ENCODE measurements at places on chromosomes 5 and 9.
A peak's percentile ranks its signal among the peaks of the same experiment; 100 is the strongest.

GRCh38 chr9:129194221-129194620 lies 16.2 kb upstream of the IER5L start:
- DNase-seq = no peak

- DNase-seq = no peak
Observed at GRCh38 chr9:33446240-33446945, 1.0 kb downstream of the AQP3 start.

GRCh38 chr9:136898483-136899100 lies 12.3 kb downstream of the TRAF2 start:
- no peak for DNase-seq

DNA sequence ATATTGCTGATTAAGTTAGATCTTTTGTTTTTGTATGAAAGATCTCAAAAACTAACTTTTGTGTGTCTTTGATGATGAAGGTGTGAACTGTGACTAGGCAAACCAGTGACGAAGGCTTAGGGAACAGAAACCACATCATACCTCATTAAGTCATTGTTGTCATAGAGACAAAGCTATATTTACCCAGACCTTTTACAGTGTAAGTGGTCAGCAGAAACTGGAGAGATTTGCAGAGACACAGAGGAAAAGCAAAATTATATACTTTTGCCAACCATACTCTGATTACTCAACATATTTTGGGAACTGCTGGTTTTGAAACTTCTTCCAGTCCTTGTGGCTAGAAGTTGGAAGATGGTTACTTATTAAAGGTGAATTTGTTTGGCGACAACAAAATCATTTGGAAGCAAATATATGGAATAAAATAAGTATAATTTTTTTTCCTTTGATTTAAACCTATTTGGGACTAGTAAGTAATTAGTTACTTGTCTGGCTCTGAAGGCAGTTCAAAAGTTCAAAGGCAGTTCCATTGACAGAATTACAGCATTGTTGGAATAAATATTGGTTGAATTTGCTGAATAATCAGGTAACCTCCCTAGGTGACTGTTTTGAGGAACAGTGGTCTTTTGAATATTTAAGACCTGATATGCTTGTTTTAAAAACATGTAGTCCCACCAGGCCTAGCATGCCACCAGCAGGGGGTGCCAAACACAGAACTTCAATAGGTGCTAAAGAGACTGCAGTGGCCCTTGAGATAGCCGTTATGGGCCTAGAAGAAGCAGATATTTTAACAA lies 103.8 kb downstream of the RPS23 start:
- DNase-seq = peak; percentile 69

DNA sequence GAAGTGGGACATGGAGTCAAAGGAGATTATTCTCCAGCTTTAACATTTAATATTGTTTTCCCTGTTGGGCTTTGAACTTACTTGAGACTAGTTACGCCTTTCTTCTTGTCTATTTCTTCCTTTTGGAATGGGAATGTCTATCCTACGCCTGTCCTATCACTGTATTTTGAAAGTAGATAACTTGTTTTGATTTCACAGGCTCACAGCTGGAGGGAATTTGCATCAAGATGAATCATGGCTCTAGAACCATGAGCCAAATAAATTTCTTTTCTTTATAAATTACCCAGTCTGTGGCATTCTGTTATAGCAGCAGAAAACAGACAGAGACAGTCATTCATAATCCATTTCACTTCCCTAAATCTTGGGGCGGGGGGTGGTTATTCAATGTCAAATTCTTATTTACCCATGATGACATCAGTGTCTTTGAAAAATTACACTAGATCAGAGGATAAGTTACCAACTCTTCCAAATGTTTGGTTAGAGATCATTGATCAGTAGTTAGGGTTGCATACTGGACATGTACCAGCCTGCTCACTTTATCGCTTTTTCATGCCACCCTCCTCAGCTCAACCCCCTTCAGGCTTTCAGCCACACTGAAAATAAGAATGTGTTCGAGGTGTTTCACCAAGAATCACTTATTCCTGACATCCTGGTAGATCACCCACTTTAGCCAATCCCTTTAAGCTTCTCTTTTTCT lies 419.6 kb upstream of the PIK3R1 start:
- DNase-seq = no peak

DNA sequence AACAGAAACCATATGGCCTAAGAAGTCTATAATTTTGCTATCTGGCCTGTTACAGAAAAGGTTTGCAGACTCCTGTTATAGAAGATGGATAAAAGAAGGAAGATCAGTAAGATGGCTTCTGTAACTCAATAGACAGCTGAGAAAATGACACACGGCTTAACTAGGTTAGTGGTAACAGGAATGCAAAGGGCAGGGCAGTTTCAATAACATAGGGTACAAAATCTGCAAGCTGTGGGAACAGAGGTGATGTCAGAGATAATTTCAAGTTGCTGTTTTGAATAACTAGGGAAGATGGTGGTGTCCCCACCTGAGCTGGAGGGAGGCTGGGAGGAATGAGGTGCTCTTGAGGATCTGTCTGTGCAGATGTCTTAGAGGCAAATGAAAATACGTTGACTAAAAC lies 106.5 kb downstream of the GLIS3 start:
- DNase-seq = no peak

DNA sequence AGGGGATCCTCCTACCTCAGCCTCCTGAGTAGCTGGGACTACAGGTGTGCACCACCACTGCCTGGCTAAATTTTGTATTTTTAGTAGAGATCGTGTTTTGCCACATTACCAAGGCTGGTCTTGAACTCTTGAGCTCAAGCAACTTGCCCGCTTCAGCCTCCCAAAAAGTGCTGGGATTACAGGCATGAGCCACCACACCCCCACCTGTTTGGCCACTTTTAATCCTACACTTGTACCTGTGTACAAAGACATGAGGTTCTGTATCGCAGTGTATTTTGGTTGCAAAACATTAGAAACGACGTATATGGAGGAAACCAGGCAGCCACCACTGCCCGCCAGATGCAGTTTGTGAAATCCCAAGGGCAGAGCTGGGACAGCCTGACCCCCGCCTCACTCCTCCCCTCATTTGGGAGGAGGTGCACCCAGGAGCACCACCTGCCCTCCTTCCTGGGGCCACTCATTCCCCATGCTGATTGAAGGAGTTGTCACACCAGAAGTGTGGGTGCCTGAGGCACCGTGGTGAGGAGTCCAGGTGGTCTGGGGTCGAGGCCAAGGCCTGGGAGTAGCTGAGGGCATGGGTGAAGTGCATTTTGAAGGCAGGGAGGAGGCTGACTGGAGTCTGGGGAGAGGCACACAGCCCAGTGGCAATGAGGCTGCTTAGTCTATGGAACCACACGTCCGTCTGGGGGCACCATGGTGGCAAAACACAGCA lies 39.3 kb upstream of the OLFM1 start:
- no peak for DNase-seq

DNA sequence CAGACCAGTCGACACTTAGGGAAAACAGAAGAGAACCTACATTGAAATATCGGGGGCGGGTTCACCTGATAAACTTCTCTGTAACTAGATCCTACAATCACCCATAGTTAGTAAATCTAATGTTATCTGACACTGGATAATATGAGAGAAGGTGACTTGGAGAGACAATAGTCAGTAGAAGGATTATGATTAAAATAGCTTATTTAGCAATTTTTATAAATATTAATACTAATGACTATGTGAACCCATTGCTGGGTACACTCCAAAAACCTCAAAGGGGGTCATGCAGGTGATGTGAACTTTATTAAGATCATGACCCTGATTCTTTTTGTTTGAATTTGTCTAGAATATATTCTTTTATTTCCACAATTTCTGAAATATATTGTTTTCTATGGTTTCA lies 164.1 kb upstream of the CCNH start:
- no peak for DNase-seq

GRCh38 chr9:81113453-81114124 lies 575.8 kb downstream of the TLE1 start:
- DNase-seq = no peak

GRCh38 chr9:32579706-32580331 lies 6.9 kb upstream of the NDUFB6 start:
- DNase-seq = peak; percentile 35

GRCh38 chr9:78601957-78602565 lies 305.1 kb downstream of the PSAT1 start:
- peak; percentile 29 for DNase-seq

- DNase-seq = peak; percentile 92
Observed at GRCh38 chr9:121698627-121699570, 47.5 kb downstream of the DAB2IP start.

- no peak for DNase-seq
Observed at GRCh38 chr9:18976709-18977531, 56.1 kb downstream of the SAXO1 start.

DNA sequence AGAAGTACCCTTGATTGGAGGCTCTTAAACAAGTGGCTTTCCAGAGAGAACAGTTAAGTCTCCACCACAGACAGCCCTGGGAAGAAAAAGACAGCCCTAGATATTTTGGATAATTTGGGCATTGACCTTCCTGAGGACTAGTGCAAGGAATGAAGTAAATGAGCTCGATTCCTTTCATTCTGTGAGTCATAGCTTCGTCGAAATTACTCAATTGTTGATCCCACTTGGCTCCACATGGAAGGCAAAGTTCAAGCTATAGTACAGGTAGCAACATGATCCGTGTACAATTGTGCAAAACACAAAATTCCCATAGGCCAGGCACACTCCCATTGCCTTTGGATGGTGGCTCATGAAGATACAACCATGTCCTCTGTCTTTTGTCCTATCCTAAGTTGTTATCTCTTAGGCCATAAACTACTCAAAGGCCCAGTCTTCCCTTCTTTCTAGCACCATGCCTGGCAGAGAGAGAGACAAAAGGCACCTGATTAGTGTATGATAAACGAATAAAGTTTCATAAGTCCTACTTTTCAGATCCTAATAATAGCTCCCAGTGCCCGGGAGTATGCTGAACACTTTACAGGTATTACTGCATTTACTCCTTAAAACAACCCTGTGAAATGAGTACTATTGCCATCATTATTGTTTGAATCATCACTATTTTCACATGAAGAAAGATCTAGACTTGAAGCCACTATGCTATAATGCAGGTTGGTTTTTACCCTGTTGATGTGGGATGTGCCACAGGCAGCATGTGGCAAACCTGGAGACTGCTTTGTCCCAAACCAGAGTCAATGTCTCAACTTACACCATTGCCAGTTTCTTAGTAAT lies 116.7 kb upstream of the RANBP3L start:
- no peak for DNase-seq

DNA sequence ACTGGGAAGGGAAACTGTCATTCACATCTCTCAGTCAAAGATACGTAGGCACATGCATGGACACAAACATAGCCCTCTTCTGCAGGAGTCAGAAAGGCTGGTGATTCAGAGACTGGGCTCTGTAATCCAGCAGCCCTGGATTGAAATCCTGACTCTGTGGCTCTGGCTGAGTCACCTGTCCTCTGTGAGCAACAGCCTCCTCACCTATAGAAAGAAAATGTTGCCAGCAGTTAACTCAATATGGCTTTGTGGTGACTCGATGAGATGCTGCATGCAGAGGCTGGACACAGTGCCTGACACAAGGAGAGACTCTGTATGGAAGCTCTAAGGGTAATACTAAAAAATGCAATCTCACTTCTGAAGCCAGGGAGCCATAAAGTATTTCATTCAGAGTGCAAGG lies 23.9 kb upstream of the CDKN2AIPNL start:
- no peak for DNase-seq

DNA sequence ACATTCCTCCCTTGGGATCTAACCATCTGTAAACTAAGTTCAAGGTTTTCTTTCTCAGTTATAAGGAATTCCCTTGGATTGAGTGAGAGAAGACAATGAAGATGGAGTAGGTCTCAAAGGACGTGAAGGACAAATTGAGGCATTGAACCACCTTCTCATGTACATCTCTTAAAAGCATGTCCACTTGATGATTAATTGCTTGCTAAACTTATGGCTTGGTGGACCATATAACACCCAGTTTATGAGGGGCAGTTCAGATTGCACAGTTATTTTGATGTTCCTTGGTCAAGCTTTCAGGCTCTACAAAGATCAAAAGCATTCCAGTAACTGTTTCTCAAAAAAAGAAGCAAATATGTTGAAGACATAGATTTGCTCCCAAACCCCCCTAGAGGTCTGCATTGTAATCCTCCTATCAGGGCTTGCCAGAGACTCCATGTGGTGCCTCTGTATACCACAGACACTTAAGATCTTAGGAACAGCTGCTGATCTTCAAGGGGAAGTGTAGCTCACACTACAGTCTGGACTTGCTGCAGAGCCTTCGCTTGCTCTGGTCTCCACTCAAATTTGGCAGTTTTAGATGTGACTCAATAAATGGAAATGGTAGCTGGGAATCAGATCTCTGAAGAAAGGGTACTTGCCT lies 56.9 kb upstream of the ALDH1A1 start:
- no peak for DNase-seq

DNA sequence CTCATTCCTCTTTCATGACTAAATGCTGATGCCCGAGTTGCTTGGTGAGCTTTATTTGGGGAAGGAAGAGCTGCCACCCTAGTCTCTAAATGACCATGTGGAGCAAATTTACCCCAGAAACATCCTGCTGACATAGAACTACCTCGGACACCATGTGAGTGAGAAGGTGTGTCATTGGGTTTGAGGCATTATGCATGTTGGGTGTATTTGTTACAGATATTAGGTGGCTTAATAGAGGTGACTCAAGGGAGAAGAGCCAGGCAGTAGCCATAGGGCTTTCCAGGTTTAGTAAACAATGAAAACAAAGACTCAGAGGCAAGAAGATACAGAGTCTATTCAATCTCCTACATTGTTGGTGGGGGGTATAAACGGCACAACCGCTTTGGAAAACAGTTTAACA lies 581.5 kb downstream of the CCDC171 start:
- no peak for DNase-seq

DNA sequence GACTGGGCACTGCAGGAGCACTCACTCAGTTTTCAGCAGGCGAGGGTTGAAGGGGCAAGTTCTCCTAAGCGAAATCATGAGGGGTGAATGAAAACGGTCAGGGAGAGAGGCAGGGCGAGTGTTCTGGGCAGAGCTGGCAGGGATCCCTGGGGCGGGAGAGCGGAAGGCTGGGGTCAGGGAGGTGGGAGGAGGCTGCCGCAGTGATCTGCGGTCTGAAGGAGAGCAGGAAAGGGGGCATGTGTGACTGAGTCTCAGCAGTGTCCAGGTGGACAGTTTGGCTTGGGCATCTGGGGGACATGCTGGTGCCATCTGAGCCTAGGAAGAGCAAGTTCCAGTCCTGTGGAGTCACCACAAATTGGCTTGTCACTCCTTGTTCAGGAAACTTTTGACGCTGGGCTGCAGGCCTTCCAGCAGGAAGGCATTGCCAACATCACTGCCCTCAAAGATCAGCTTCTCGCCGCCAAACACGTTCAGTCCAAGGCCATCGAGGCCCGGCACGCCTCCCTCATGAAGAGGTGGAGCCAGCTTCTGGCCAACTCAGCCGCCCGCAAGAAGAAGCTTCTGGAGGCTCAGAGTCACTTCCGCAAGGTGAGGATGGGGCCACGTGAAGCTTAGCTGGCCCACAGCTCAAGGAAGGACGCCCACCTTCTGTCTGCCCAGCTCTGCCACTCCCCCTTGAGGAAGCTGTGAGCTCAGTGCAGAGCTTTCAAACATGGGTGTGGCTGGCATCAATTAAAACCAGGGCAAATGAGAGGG lies 31.1 kb downstream of the DYNC2I2 start:
- no peak for DNase-seq

GRCh38 chr5:62431735-62432620 lies 19.4 kb downstream of the IPO11 start:
- DNase-seq = no peak

- DNase-seq = no peak
Observed at GRCh38 chr9:84845956-84846900, 176.7 kb downstream of the NTRK2 start.

GRCh38 chr9:35690294-35690613 lies 529 bp upstream of the TPM2 start:
- DNase-seq = no peak

Measured in iPS-NIHi11 (cell line).